Omental fat pad (tissue), 4 donors: ENCODE measurements at places on chromosomes 2 and 18. TPM values are rescaled to one million over a fixed set of nuclear protein-coding genes. Genes with fewer than 3 reads are reported as not detected.

DNA sequence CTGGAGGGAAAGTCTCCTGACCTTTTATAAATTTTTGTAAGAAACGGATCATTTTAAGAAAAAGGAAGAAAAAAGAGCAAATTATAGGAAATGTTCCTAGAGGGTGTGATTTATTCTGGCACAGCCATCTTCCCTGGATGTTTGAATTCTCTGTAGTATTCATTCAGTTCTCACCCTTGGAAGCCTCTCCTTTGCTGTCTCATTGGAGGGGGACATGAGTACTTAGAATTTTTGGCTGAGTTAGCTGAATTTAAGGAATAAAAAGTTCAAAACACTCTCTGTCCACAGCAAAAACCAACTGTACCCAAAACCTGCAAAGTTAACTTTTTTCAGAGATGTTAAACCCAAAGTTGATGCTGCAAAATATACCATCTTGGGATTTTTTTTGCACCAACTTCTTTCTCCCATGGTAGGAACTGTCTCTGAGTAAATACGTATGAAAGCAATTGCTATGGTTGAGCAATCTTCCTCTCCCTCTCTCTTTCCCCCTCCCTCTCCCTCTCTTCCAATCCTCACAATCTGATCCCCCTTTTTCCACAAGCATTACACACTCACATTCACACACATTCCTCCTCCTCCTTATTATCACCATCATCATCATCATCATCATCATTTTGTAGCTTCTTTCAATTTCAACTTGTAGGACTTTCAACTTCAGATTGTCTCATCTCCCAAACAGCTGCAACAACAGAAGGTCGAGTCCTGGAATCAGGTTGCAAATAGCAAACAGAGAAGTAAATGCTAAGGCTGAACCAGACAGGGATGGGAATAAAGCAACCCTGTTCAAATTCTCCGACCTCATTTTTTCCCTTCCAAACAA, 183.7 kb downstream of the GFPT1 start:
- no peak for DNase-seq

GRCh38 chr2:127694986-127695385, 6.3 kb upstream of the SFT2D3 start:
- no peak for DNase-seq

GRCh38 chr2:226728996-226729395, 70.6 kb downstream of the IRS1 start:
- DNase-seq, result no peak

GRCh38 chr2:151544449-151544848, 134.7 kb downstream of the RIF1 start:
- no peak for DNase-seq

Gene RUFY4
- total RNA-seq, result not detected

Gene KIF5C
- 2.3 TPM for total RNA-seq
